ENCODE measurements at places on chromosomes 5 and 9.

DNA sequence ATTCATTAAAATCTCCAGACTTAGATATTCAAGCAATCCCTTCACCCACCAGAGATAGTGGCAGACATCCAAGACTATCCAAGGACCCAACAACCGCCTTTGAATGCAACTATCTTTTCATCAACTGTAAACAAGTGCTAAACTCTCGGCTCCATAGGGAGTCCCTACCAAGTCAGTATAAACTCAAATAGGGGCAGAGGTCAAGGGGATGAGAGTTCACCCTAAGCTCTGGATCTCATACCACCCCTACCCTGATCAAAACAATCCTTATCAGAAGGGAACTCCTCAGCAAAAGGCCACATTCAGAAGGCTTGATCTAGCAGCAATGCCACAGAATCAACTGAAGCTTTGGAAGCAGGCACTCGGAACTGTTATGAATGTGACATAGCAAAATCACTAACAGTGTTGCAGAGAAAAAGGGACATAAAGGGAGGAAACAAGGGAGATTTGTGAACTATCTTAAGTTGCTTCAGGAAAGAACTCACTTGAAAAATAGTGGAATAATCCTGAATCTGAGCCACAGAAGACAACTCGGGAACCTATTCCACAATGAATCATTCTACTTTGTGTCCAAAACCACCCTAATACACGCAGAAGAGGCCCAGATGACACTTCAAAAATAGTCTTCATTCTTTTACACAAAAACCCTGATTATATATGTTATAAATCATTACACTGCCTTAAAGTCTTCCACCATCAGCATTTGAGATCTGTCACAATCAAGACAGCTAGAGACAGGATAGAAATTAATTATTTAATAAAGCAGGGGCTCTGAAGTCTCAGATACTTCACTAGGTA, 49.8 kb downstream of the NR6A1 start:
- DNase-seq: no peak

DNA sequence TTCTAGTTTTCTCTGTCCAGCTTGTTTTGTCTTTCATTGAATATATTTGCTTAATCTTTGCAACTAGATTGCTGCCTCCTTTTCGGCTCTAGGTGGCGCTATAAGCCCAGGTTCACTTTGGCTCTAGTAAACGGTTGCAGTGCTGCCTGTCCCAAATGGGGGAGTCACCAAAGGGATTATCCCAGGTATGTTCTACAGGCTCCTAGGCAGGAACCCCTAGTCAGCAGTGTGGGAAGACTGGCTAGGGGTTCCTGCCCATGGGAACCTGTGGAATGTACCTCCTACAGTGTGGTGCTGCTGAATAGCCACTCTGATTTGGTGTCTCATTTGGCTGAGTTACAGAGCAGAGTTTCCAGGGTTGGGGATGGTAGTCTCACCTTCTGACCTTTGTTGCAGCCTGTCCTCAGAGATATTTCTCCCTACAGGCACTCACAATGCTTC, 85.2 kb downstream of the ARSB start:
- DNase-seq: peak; percentile 40

- DNase-seq: peak; percentile 43
Observed at GRCh38 chr5:108726446-108727235, 21.1 kb upstream of the FER start.

GRCh38 chr5:69245031-69245430, 10.3 kb downstream of the CDK7 start:
- no peak for DNase-seq

GRCh38 chr5:62208218-62208852, 97.7 kb upstream of the KIF2A start:
- no peak for DNase-seq

DNA sequence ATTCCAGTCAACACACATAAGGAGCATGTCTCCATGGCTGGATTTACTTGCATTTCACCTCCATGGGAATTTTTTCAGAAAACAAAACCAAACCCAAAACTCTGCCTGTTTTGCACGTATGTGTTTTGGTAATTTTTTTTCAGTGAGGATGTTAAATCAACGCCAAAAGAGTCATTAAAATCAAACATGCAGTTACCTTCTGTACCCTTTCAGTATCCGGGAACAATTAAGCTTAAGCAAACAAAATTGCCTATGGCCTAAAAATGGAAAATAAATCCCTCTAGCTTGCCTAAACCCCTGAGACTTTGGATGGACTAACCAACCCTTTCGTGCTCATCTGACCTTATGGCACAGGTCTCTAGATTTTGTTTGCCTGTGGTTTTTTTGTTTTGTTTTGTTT, 209.2 kb upstream of the KLF4 start:
- no peak for DNase-seq

- DNase-seq: peak; percentile 77
Observed at GRCh38 chr5:143576711-143577484, 173.4 kb upstream of the NR3C1 start.

DNA sequence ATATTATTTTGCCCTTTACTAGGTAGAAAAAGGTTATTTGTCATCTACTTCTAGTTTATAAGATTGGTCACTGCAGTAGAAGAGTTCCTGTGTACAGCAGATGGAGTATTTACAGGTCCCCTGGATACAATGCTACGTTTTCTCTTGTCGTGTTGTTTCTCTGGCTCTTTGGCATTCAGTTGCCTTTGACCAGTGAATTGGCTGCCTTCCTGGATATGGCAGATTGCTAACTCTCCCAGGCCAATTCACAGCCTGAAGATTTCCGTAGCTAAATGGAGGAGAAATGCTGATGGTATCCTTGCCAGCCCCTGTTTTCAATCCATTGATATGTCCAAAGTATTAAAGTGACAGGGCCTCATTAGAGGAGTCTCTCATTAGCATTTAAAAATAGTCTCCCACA, 32.5 kb upstream of the GNAQ start:
- no peak for DNase-seq

- no peak for DNase-seq
Observed at GRCh38 chr9:127195976-127196825, 68.4 kb upstream of the GARNL3 start.

Measured in trophoblast cell (in vitro differentiated cells and primary cell).